ENCODE measurements at places on chromosomes 13 and 19.
A peak's percentile ranks its signal among the peaks of the same experiment; 100 is the strongest.

- no peak for DNase-seq
Measured at GRCh38 chr13:29162638-29163235, 342.6 kb downstream of the MTUS2 start.

DNA sequence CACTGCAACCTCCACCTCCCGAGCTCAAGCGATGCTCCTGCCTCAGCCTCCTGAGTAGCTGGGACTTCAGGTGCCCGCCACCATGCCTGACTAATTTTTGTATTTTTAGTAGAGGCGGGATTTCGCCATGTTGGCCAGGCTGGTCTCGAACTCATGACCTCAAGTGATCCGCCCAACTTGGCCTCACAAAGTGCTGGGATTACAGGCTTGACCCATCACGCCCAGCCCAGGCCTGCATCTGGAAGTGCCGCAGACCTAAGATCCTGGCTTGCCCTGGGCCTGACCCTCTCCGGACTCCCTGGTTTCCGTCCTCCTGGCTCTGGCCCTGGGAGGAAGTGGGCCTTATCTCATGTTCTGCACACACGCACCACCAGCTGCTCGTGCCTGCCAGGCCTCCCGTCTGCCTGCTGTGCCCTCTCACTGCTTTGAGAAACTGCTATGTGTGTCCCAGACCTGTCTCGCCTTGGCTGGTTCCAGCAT is 4.7 kb upstream of the PTGIR start:
- peak; percentile 79 for DNase-seq

- no peak for DNase-seq
Measured at GRCh38 chr13:106372199-106373155, 163.0 kb downstream of the EFNB2 start.

DNA sequence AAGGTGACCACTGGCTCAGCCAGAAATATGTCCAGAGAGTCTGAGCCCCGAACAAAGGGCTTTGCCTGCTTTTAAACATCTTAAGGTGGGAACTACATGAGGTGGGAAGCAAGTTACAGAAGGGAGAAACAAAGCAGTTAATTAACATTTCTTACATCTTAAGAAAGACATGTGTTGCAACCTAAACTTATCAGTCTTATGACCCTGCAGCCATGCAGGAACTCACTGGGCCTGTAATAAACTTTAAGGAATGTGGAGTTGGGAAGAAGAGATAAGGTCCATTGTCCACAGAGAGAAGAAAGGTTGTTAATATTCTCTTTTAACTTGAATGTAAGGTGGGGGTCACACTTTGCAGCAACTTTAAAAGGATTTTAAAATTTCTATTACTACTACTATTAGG is 46.8 kb upstream of the CYP2A7 start:
- DNase-seq: no peak

All from stomach (tissue), 19 donors.